ENCODE measurements at places on chromosomes 3 and 15.
A peak's percentile ranks its signal among the peaks of the same experiment; 100 is the strongest.

- DNase-seq = peak; percentile 62
Measured at GRCh38 chr3:43894176-43895049, 203.7 kb downstream of the ABHD5 start.

DNA sequence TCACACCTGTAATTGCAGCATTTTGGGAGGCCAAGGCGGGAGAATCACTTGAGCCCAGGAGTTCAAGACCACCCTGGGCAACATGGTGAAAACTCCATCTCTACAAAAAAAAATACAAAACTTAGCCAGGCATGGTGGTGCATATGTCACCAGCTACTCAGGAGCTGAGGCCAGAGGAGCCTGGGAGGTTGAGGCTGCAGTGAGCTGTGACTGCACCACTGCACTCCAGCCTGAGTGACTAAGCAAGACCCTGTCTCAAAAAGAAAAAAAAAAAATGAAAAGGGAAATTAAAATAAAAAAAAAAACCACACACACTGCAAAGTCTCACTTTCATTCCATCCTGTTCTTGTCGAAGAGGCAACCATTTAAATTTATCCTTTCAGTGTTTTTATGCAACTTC lies 100.8 kb upstream of the PIAS1 start:
- no peak for DNase-seq

DNA sequence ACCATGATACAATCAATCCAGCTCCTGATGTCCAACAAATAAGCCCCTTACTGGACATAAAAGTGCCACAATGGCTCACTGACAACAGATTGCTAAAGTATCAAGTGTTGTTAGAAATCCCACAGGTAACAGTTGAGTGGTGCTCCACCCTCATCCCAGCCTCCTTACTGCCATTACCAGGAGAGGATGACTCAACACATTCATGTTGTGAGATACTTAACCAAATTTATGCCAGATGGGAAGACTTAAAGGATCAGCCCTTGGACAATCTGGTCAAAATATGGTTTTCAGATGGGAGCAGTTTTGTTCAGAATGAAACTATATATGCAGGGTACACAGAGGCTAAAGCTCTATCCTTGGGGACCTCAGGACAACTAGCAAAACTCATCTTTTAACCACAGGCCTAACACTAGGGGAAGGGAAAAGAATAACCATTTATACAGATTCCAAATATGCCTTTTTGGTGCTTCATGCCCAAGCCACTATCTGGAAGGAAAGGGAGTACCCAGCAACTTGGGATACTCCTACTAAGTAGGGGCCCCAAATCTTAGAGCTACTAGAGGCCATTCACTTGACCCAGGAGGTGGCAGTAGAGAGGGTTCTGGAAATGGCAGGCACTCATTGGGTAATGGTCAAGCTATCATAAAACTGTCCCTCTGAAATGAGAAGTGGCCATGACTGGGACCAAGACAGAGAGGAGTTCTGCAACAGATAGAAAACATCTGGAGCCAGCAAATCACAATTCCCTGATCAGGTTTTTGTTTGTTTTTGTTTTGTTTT lies 6.9 kb upstream of the ZNF662 start:
- DNase-seq = no peak

DNA sequence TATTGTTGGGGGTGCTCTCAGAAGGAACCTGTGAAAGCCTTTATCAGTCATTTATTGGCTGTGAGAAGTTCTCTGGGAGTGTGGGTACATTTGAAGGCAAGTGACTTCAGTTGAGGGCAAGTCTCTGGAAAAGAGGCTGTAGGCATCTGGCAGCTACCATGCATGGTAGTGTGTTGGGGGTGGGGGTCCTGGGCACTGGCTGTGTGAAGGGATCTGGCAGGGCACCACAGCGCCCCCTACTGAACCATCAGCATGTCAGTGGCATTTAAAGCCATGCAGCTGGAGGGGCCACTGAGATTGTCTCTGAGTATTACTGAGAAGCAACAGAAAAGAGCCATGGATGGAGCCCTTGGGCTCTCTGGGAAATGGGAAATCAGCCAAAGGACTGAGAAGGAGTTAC lies 30.6 kb downstream of the CRTAP start:
- no peak for DNase-seq

DNA sequence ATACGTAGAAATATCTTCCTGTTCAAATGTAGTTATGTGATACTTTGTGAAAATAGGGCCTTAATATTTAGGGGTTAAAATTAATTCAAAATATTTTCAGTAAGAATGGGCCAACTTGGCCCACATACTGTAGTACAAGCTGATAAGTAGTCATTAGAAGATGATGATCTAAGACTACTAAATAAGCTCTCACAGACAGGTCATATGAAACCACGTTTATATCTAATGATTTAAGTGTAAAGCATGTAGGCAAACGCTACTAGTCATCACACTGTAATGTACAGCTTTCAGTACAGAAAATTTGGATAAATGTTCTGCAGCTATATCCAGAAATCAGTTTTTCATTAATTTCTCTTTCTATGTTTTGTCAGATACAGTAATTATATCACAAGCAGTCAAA lies 228.6 kb downstream of the UBE2E2 start:
- DNase-seq = no peak

DNA sequence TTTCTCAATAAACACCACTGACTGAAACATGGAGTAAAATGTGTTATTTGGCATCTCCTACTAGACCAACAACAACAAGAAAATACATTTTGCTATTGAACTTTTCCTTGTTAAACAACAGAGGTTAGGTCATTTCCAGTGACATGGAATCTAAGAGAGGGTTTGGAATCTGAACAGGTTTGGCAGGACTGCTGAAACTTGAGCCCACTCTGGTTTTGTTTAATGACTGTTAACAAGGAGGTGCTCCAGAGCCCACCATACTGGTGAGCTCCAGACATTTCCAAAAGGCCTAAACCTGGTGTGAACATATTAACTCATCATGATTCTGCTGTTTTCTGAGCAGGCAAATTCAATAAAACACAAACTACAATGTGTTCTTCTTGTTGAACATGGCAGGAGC lies 330.7 kb upstream of the TRIM42 start:
- peak; percentile 11 for DNase-seq

- no peak for DNase-seq
Measured at GRCh38 chr3:19688767-19689166, 245.2 kb downstream of the EFHB start.

DNA sequence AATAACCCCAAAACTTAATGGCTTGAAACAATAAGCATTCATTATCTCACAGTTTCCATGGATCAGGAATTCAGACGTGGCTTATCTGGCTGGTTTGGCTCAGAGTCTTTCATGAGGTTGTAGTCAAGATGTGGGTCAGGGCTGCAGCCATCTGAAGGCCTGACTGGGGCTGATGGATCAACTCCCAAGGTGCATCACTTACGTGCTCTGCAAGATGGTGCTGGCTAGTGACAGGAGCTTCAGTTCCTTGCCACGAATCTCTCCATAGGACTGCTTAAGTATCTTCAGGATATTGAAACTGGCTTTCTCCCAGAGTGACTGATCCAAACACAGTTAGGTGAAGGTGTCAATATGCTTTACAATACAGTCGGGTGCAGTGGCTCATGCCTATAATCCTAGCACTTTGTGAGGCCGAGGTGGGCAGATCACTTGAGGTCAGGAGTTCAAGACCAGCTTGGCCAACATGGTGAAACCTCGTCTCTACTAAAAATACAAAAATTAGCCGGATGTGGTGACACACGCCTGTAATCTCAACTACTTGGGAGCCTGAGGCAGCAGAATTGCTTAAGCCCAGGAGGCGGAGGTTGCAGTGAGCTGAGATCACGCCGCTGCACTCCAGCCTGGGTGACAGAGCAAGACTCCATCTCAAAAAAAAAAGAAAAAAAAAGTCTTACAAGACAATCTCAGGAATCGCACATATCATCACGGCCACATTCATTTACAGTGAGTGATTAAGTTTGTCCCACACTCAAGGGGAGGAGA lies 28.5 kb upstream of the PTPRG start:
- no peak for DNase-seq
